ENCODE measurements at places on chromosomes 12 and 14. TPM values are rescaled to one million over a fixed set of nuclear protein-coding genes. Genes with fewer than 3 reads are reported as not detected.

The CPNE6 gene
- total RNA-seq, result 0.14 TPM

DNA sequence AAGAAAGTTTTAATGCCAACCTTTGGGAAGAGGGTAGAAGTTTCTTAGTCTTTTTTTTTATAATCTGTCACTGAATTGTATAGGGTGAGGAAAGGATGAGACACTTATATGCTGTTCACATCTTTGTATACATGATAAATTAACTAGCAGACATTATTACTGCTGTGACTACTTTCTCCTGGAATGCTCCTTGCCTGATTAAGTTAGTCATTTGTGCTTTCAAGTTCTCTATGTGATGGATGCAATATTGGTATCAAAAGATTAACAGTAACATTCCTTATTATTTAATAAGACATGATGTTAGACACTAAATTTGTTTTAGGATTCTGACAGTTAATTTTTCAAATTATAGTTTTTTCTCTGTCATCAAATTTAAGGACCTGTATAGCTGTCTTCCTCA, 223.4 kb upstream of the GARIN2 start:
- DNase-seq, result no peak

The LRP1-AS gene
- total RNA-seq, result not detected

- no peak for DNase-seq
These were observed 30.3 kb downstream of the NFKBIA start for GRCh38 chr14:35374263-35374712.

GRCh38 chr12:108566452-108566851, 4.1 kb downstream of the ISCU start:
- no peak for DNase-seq

The OVCH1 gene
- total RNA-seq, result not detected

- DNase-seq, result no peak
These were observed 57.1 kb upstream of the KRAS start for GRCh38 chr12:25307818-25308217.

GRCh38 chr12:79934281-79935020, 446 bp downstream of the PPP1R12A start:
- DNase-seq, result peak; percentile 36

- no peak for DNase-seq
These were observed 160.1 kb upstream of the TMPO start for GRCh38 chr12:98355322-98355721.

GRCh38 chr12:104720339-104721038, 237.6 kb downstream of the SLC41A2 start:
- peak; percentile 77 for DNase-seq

GRCh38 chr14:31336646-31337045, 83.7 kb downstream of the HEATR5A start:
- no peak for DNase-seq

The ARPC3 gene
- total RNA-seq, result 298 TPM

- no peak for DNase-seq
These were observed 45.0 kb downstream of the TRAFD1 start for GRCh38 chr12:112170376-112170775.

DNA sequence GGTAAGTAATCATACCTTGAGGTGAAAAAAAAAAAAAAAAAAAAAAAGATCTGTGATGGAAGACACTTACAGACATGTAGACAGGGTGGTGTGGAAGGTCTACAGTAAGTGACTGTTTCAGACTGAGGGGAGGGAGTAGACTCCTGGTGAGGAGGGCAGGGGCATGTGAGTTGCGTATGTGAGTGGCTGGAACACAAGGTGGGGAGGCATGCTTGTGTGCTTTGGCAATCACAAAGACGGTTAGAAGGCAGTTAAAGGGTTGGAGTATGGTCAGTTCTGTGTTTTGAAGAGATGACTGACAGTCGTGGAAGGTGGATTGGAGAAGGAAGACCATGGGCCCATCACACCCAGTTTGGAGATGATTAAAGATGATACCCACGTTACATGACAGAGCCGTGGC, 65.2 kb downstream of the ETV6 start:
- DNase-seq, result no peak

- no peak for DNase-seq
These were observed 38.9 kb downstream of the CEP128 start for GRCh38 chr14:80902608-80903007.

DNA sequence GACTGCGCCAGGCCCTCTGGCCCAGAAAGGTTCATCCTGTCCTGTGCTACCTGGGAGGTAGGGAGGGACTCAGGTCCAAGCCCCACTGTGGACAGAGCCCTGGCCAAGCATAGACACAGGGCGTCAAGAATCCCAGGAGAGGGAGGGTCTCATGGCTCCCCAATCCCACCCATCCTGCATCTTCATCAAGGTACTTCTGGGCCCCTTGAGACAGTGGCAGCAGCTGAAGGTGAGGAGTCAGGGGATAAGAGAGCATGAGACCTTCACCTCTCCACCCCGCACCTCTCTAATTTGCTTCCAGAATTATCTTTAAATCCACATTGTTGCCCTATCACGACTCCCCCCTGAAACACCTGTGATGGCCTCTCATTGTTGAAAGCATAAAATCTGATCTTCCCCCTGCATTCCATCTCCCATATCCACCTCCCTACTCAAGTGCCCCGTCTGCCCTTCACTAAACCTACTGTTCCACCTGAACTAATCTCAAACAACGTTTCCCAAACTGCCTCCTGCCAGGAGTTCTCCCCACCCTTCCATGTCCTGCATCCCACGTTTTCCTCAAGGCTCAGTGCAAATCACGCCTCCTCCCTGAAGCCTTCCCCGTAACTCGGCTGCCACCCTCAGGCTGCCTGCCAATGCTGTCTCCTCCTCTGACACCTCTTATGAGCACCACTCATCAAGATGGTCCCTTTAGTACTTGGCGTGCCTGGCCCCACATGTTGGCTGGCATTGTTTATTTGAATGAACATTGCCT, 27.1 kb downstream of the KRT18 start:
- DNase-seq, result no peak

The FRMD6 gene
- 6.3 TPM for total RNA-seq

- DNase-seq, result peak; percentile 73
These were observed 125.0 kb upstream of the FUT8 start for GRCh38 chr14:65287264-65288131.

GRCh38 chr12:58961906-58962305, 41.6 kb upstream of the LRIG3 start:
- no peak for DNase-seq

The CPSF2 gene
- total RNA-seq, result 78.4 TPM

GRCh38 chr12:57626921-57627445, 6.0 kb downstream of the B4GALNT1 start:
- no peak for DNase-seq

DNA sequence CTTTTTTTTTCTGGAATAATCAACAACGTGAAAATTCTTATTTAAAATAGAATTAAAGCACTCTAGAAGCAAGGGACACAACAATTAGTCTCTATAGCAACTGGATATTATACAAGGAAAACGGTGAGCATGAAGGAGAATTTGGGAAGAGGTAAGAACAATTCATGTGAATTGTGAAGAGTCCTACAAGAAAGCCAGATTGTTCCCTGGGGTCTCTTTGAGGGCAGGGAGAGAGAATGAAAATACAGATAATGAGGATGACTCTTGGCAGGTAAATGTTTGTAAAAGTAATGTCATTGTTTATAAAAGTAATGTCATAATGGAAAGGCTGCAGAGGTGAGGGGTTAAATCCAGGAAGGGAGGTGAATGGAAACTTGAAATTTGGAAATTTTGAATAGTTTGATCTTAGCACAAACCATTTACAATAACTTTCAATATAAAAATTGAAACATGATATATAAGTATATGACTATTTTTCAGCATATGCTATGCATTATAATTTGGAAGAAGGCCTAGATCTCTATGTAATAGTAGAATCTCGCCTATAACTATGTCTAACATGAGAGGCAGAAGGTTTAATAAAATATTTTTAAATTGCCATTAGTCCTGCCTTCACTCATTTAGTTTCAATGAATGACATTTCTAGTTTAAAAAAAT, 378.8 kb upstream of the DCN start:
- DNase-seq, result no peak

GRCh38 chr14:66993512-66993911, 195.7 kb upstream of the GARIN2 start:
- DNase-seq, result no peak

DNA sequence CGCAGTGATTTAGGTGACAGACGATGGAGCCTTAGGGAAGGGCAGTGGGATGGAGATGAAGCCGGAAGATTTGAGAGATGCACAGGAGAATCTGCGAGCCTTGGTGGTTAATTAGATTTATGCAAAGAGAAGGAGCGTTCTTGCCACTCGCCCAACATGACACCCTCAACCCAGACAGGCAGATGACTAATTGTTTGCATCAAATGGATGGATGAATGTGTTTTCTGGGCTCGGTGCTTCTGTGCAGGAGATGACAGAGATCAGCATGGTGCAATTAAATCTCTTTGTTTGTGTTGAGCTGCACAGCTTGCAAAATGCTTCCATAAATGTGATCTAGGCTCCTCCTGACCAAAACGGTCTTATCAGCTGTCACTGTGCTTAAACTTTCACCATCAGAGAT, 202.3 kb upstream of the PRMT8 start:
- no peak for DNase-seq

- DNase-seq, result no peak
These were observed 16.9 kb upstream of the TMEM132C start for GRCh38 chr12:128250096-128250495.

DNA sequence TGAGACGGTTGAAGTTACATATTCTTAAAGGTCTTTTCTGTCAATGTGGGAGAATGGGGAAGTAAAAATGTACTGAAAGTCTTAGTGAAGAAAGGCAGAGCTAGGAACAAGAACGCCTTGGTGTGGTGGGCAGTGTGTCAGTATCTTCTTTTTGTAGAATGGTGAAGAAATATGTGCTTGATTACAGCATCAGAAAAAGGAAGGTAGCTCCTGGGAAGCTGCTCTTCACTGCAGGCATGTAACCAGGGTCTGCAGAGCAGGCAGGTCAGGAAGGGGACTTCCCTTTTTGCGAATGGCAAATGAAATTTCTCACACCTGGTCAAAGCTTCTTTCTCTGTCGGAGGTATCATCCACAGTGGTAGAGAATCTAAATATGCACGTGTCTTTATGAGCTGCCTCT, 226.2 kb downstream of the ADAMTS20 start:
- DNase-seq, result no peak

- no peak for DNase-seq
These were observed 25.9 kb downstream of the RHOF start for GRCh38 chr12:121767525-121768016.

DNA sequence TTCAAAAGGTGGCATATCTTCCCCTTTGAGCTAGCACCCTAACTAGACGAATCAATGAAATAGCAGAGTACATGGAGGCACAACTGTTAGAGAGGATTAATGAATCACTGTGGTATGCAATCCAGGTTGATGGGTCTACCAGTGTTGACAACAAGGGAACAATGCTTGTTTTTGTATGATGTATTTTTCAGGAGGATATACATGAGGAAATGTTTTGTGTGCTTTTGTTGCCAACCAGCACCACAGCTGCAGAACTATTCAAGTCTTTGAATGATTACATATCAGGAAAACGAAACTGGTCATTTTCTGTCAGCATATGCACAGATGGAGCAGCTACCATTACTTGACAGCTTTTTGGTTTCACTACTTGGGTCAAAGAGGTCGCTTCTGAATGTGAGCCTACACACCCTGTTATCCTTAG, 142.6 kb downstream of the GPHN start:
- DNase-seq, result no peak

DNA sequence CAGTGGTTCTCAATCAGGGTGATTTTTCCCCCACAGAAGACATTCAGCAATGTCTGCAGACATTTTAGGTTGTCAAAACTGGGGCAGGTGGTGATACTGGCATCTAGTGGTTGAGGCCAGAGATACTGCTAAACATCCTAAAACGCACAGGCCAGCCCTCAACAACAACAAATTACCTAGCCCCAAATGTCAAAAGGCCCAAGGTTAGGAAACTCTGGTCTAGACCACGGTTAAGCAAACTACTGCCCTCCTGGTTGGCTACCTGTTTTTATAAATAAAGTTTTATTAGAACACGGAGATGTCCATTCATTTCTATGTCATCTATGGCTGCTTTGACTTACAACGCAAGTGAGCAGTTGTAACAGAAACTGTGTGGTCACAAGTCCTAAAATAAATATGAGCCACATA, 186.7 kb downstream of the EFCAB11 start:
- no peak for DNase-seq

The SPX gene
- 0.39 TPM for total RNA-seq

The ESRRB gene
- total RNA-seq, result 0.21 TPM

Data from activated naive CD4-positive, alpha-beta T cell treated with anti-CD3 and anti-CD28 coated beads, Interleukin-2, amount 50 U/mL, for 72 hours (primary cell).